ENCODE measurements at places on chromosomes 3 and 15.

- no peak for DNase-seq
Measured at GRCh38 chr3:123054109-123054778, 12.6 kb upstream of the PDIA5 start.

DNA sequence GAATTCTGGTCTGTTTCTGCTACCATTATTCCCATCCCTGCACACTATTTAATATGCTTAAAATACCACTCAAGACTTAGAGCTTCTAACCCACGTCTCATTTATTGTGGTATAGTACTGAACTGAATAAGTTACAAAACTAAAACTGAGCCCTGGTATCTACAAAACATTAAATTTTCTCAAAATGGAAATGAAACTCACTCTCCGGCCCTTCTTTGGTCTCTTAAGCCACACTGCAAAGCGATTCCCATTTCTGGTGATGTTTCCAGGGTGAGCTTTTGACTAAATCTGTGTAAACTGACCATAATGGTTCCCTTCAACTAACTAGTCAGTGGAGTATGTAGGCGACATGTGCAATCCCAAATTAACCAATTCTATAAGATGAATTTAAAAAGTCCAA lies 18.6 kb downstream of the KPNA4 start:
- no peak for DNase-seq

- no peak for DNase-seq
Measured at GRCh38 chr3:99872923-99873254, 55.2 kb downstream of the CMSS1 start.

DNA sequence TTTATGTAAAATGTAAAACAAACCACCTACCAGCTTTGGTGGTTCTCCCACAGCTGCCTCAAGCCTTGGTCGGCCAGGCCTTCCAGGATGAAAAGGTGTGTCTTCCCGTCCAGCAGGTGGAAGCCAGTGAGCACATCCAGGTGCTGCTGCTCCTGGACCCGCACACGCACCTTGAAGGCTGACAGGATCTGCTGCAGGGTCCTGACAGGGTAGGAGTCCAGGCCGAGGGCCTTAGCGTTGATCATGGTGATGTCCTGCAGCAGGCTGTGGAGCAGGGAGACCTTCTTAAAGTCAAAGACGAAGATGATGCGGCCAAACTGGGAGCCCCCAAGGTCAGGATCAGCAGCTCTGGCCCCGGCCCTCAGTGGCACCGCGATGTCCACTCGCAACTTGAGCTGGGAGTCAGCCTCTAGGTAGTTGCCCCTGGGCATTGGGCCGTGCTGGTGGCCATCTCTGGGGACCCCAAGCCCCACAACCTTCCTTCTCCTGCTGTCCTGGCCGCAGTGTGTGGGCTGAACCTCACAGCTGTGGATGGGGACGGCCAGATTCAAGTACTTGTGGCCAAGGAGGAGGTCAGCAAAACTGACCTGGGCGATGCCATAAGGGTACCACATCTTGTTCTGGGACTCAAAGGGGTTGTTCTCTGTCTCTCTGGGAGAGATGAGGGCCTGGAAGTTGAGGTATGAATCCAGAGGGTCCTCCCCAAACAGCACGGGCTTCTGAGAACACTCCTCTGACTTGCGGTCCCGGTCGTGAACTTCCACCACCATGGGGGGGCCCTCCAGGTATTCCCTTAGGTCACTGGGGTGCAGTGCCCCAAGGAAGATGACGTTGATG lies 48.6 kb downstream of the CFAP92 start:
- no peak for DNase-seq

DNA sequence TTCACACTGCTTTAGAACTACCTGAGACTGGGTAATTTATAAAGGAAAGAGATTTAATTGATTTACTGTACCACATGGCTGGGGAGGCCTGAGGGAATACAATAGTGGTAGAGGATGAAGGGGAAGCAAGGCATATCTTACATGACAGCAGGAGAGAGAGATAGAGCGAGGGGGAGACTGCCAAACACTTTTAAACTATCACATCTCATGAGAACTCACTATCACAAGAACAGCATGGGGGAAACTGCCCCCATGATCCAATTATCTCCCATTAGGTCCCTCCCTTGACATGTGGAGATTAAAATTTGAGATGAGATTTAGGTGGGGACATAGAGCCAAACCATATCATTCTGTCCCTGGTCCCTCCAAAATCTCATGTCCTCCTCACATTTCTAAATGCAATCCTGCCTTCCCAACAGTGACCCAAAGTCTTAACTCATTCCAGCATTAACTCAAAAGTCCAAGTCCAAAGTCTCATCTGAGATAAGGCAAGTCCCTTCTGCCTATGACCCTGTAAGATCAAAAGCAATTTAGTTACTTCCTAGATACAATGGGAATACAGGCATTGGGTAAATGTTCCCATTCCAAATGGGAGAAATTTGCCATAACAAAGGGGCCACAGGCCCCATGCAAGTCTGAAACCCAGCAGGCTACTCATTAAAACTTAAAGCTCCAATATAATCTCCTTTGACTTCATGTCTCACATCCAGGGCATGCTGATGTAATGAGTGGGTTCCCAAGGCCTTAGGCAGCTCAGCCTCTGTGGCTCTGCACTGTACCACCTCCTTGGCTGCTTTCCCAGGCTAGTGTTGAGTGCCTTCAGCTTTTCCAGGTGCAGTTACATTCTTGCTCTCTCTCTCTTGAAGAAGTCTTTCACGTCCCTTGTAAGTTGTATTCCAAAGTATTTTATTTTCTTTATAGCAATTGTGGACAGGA lies 481.7 kb upstream of the TGFBR2 start:
- DNase-seq = no peak

- DNase-seq = no peak
Measured at GRCh38 chr3:156749244-156749643, 74.9 kb downstream of the TIPARP start.

- peak; percentile 68 for DNase-seq
Measured at GRCh38 chr3:112390783-112391641, 58.1 kb downstream of the CD200 start.

- DNase-seq = no peak
Measured at GRCh38 chr3:173793963-173794362, 396.4 kb downstream of the NLGN1 start.

DNA sequence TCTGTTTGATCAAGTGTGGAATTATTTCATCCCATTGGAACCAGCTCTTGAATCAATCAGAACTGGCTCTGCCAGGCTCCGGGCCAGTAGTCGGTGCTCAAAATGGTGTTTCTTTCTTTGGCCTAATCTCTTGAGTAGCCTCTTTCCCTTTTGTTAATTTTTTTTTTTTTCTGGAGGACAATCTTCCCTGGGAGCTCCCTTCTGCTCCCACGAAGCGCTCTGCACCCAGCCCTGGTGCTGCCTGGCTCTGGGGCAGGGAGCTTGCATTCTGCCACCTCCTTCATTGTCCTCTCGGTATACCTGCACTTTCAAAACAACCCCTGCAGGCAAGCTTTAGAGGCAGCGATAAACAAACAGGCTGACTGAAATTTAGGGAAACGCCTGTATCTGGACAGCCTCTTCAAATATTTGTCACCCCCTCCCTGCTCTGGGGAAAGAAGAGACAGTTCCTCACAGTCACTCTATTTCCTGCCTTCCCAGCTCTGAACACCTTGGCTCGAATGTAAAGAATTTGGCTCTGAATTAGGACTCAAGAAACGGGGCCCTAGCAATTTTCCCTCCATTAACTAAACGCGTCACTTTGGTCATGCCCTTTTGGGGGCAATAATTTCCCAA lies 1.1 kb upstream of the THSD4 start:
- DNase-seq = peak; percentile 45

GRCh38 chr3:31022716-31023115 lies 128.3 kb upstream of the GADL1 start:
- DNase-seq = no peak

- DNase-seq = no peak
Measured at GRCh38 chr15:47213883-47214282, 503.4 kb upstream of the SEMA6D start.

- DNase-seq = no peak
Measured at GRCh38 chr15:67506775-67507747, 13.9 kb upstream of the C15orf61 start.

DNA sequence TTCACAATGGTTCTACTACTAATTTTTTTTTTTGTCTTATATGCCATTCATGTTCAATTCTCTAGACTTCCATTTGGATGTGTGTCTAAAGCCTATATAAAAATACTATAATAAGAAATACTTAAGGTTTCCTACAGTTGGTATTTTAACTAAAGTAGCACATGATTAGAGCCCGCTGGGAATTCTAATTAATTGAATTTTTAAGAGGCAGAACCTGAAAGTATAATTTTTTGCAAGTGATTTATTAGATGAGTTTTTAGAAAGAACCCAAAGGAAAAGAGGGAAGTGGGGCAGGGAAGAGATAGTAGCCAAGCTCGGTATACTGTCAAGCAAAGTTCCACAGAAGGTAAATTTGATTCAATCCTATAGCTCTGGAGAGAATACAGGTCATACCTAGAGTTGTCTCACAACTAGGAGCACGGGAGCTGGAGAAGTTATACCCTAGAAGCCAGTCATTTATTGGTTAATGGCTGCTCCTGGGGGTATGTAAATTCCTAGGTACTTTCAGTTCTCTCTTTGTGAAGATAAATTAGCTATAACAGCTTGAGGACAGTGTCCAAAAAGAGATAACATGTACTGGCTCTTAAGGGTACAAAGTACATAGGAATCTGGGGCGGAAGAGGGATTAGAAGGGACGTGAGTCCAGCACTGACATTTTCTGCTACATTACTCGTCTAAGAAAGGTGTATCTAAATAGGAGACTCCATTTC lies 225.6 kb downstream of the CNTN6 start:
- DNase-seq = no peak
